NCI-H226 (cell line): ENCODE measurements at places on chromosomes 4 and X.

DNA sequence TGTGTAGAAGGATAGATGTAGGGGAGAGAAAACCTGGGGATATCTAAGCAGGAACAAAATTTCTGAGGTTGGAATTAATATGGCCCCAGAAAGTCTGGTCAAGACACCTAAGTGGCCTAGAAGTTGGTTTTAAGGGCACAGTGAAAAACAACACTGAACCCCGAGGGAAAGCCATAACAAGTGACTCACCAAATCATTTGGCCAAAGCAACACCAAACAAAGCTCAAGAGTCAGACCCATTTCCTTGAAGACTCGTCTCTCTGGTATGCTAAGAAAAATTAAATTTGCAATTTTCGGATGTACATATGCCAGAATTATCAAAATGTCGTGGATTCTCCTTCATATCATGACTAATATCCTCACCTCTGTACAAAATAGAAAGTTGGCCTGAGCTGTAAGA lies 162.9 kb downstream of the SMIM20 start:
- peak; percentile 35 for DNase-seq

GRCh38 chrX:123971982-123972381 lies 10.5 kb downstream of the STAG2 start:
- no peak for DNase-seq

- no peak for DNase-seq
Observed at GRCh38 chr4:143700046-143700415, 444 bp downstream of the FREM3 start.

DNA sequence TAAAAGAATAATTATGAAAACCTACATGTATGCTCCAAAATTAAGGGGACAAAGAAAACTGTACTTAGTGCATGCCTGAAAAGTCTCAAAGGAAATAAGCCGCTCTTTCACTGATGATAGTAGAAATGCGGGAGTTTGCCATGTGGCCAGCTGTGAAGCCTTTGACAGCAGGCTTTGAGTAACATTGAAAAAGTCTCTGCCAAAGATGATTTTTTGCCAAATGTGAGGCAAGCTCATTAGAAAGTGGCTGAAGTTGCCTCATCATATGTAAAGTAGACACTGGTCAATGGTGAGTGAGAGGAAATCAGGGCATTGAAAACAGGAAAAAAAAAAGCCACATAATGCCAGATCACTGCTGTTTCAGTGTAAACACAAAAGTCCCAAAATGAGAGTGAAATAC lies 2360.1 kb downstream of the PCDH7 start:
- DNase-seq, result no peak

DNA sequence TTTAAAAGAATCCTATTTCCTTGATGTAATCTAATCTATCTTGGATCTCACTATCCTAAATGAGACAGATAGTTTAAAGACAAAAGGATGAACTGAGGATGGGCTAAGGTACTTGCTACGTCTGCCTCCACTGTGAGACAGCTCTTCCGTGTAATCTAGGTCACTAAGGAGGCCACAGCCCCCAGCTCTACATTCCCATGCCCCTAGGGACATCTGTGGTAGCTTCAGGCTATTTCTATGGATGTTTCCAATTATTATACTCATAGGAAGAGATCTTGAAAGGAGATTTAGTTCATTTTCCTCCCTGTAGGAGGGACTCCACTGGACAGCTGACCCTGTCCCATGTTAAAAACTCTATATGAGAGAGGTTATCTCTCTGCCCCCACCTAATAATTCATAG lies 140.8 kb upstream of the TRPC5 start:
- no peak for DNase-seq
